Myocyte (in vitro differentiated cells): ENCODE measurements at places on chromosomes 12 and 14.
A peak's percentile ranks its signal among the peaks of the same experiment; 100 is the strongest.

DNA sequence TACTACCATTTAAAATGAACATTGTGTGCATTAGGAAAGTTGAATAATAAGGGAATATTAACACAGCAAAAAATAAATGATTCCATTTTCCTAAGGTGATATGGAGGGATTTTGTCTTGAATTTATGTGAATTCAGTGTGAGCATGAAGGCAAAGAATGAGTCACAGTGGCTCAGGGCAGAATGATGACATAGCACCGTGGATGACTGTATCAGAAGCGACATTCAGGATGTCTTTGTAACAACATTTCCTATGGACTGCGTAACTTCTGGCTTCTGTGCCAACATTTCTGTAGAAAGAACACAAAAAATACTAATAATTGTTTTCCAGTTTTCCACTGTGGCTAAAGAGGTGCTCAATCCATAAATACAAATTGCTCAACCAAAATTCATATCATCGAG, 54.6 kb downstream of the TTC8 start:
- no peak for DNase-seq

DNA sequence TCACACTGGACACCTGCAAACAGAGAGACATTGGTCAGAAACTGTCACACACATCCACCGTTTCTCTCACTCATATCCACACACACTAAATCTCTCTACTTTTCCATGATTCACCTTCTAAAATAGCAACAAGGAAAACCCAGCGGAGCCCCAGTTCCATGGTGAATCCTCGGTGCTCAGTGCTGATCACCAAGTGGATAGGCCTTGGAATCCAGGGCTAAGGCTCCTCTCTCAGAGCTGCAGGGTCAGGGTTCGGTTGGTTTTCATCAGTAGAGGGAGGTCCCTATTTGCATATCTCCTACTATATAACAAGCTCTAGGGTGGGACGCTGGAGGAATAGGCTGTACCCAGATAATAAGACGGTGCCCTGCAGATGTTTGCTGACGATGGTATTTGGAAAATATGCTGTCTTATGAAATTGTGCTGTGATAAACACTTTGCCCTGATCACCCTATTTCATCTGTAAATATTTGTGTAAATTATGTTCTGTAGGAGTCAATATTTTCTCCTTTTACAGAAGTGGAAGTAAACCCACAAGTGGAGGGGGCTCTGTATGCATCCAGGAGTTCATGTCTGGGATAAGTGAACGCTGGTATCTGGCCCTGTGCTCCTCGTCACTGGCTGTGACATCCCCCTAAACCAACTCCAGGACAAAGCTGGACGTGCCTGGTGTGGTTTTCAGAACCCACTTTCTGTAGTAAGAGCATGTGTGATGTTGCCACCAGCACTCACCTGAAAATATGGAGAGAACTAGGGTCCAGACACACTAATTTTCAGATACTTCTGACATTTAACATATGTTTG, 709.2 kb downstream of the TMEM121 start:
- DNase-seq = no peak

- DNase-seq = peak; percentile 40
These were observed 32.6 kb downstream of the SLC35F4 start for GRCh38 chr14:57833323-57833722.

DNA sequence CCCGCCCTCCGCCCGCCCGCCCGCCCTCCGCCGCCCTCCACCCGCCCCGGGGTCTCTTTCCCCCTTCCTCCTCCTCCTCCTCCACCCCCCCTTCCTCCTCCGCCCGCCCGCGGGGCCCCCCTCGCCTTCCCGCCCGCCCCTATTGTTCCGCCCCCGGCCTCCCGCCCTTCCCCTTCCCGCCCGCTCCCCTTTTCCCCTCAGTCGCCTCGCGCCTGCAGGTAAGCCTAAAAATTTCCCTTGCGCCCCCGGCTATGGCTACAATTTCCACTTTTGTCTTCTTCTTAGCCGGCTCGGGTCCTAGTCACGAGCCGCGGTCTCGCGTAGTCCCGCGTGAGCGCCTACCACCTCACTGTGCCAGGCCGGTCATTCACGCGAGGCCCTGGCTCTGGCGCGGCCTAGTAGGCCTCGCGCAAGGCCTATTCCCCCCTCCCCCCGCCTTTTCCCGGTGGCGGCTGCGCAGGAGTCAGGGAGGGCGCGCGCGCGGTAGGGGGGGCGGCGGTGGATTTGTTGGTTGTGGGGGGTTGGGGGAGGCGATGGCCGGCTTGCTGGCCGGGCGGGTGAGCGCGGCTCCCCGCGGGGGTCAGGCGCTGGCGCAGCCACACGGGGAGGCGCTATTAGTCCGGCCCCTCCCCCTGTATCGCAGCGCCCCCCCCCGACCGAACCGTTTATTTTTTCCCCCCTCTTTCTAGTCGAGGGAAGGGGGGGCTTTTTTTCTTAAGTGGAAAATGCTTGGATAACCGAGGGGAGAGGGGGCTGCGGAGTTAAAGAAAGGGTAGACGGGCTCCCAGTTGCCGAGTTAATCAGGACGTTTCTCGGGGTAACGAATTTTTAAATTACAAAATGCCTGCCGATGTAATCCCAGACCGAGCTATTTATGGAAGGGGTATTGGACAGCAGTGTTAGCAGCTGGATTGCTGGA, 516 bp downstream of the PCBP2 start:
- peak; percentile 89 for DNase-seq

DNA sequence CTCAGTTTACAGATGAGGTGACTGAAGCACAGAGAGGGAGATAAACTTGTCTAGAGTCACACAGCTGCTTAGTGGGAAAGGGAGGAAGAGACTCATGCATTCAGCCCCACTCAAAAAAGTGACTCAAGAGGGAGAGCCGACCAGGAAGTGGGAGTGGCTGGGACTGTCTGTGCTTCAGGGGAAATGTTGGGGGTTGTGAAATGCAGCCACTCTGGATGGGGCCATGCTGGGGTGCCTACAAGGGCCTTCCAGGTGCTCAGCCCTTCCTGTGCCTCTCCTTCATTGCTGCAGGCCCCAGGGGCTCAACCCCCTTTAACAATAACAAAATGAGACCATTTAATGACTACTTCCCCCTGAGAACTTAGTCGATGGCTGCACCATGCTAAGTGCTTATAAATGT, 41.8 kb downstream of the CACNA1C start:
- no peak for DNase-seq

DNA sequence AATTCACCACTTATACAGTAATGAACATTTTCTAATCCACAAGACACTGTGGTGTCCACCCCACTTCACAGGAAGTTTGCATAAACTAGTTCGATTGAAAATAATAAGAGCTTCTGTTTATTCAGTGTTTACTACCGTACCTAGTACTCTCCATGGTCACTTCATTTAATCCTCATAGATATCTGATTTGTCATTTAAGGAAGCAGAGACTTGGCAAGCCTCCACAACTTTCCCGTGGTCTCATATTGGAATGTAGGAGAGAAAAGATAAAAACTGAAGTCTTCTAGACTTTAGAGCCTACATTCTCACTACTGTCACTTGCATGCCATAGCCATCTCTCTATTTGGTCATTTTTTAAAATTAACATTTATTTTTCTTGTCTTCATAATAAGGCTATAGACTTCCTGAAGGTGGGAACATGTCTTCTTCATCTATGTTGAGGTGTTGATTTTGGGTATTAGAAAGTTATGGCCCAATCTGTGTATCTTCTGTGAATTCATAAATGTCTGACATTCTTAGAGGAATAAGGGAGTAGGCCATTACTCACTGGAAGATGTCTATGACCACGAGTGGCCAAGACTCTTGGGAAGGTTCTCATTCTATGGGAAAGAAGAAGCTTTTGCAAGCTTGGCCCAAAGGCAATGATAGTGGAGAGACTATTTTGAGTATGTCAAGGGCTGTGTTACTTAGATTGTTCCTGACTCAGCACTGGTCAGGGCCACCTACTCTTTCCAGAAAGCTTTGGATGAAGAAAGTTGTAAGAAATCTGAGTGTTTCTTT, 423.7 kb downstream of the LRIG3 start:
- no peak for DNase-seq

DNA sequence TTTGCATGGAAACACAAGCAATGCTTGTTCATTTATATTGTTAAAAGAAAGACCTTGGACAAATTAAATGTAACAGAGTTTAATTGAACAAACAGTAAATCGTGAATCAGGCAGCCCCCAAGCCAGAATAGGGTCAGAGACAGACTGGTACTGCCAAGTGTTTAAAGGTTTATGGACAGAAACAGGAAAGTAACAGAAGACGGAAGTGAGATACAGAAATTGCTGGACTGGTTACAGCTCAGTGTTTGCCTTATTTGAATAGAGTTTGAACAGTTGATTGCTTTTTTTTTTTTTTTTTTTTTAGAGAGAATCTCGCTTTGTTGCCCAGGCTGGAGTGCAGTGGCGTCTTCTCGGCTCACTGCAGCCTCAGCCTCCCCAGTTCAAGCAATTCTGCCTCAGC, 50.3 kb downstream of the DAO start:
- no peak for DNase-seq

DNA sequence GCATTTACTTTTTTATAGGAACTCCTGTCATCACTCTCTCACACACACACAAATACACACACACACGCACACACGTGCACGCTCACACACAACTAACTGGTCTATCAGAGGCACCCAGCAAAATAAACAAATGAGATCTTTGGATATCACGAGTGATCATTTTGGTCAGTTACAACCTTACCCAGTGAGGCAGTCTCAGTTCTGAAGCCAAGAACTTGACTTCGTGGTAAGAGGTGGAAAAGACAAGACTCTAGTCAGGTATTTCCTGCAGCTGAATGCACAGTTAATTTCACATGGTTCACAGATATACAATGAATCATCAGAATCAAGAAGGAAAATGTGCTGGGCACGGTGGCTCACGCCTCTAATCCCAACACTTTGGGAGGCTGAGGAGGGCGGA, 39.4 kb downstream of the ATF7 start:
- no peak for DNase-seq

DNA sequence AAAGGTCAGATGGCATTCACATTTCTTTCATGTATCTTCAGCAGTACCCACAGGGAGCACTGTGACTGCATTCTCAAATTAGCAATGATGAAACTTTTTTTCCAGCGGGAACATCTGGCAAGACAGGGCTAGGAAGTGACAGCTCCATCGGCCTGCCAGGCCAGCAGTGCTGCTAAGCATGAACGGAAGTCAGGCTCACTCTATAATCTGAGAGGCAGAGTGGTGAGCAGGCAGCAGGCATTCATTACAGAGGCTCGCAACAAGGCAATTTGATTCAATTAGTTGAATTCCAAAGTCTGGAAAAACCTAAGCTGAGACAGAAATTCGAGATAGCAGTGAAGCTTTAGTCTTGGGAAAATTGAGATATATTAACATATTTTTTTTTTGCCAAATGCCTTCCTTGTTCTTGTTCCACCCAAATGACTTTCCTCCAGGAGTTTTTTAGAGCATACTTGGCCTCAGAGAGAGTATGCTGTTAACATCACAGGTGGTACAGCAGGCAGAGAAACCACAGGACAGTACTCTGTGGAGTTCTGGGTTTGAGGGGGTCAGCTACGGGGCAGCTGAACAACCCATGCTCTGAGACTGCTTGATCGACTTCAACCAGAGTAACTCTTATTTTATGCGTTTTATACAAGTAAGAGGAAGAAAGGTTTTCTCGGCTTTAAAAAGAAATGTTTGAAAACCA, 414.9 kb downstream of the APAF1 start:
- peak; percentile 51 for DNase-seq
